CD4-positive, alpha-beta T cell treated with Interleukin-6 at 100 ng/mL for 8 hours (primary cell): ENCODE measurements at places on chromosomes 4 and X.

DNA sequence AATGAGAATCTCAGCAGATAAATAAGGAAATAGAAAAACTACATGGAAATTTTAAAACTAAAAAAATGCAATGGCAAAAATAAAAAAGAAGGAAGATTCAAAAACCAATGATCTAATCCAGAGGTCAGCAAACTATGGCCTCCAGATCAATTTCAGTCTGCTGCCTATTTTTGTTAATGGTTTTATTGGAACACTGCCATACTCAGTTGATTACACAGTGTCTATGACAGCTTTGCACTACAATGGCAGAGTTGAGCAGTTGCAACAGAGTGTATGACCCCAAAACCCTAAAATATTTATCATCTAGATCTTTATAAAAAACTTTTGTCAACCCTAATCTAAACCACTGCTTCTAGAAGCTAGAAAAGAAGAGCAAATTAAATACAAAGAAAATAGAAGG lies 170.3 kb downstream of the RAB28 start:
- no peak for DNase-seq

- DNase-seq: no peak
Measured at GRCh38 chr4:77310931-77311330, 153.9 kb downstream of the CCNG2 start.

GRCh38 chrX:1393871-1394615 lies 2.1 kb upstream of the SLC25A6 start:
- no peak for DNase-seq

DNA sequence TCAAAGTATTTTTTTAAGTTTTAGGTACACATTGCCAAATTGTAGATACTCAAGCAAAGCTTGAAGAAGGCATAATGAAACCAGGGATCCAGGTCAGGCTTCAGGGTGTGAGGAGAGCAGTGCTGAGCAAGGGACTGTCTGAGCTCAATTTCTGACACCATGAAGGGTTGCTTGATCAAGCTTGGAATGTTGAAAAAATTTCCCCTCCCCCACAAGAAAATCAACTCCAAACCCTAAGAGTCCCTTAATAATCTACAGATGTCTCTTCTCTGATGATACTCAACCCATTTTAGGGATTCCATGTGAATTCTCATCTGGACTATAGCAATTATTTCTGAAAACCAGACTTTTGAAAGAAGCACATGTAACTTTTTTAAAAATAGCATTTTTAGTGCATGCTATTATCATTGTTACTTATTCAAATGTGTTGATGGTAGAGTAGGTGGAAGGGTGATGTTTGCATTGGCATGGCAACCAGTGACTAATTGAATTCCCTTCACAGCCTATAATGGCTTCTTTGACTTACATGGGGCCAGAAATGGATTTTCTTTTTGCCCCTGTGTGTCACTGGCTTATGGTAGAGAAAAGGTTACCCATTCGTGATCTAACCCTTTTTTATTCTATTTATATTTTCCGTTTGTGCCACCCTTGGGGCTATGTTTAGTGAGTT lies 252.0 kb downstream of the FBXW7 start:
- DNase-seq: no peak

DNA sequence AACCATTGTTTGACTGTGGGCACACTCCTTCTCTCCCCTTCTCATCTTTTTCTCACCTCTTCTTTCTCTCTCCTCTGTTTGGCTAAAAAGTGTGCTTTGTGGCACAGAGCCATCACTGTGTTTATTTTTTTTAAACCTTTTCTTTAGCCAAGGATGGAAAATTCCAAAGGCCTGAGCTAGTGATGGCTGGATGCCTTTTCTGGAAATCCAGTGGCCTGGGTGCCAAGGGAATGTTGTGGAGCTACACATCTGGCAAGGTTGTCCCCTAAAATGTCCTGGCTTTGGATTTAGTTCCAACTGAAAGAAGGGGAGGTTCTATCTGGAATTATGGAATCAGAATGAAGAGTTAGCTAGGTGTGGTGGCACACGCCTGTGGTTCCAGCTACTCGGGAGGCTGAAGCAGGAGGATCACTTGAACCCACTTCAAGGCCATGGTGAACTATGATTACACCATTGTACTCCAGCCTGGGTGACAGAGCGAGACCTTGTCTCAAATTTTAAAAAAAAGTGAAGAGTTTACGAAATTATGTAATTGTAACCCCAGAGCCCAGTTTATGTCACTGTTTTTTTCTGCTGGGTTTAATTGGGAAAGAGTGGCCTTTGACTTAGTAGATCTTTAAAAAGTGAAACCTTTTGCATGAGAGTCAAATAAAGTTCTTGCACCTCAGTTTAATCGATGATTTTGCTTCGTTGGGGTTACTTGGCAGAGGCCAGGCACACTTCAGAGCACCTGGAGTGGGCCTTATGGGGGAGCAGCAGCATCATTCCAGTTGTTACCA lies 17.7 kb downstream of the DOCK11 start:
- DNase-seq: no peak

- no peak for DNase-seq
Measured at GRCh38 chr4:122783301-122784215, 43.1 kb upstream of the FGF2 start.
